ENCODE measurements at places on chromosomes 12 and 14.

DNA sequence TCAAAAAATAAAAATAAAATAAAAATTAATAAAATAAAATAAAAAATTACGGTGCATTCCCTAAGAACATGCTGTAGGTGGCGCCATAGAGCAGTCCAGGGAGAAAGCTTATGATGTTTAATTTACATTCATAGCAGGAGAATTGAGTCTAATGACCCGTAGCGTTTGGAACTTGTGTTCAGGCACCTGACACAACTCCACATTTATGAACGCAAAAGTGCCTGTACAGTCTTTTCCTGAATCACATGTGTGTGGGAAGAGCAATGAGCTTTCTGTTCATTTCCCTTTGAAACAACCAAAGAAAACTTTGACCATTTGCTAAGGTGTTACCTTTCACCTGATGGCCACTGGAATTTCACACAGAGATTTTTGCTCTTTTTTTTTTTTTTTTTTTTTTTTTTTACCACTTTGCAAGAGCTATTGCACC, 60.6 kb upstream of the KCNA1 start:
- no peak for DNase-seq

DNA sequence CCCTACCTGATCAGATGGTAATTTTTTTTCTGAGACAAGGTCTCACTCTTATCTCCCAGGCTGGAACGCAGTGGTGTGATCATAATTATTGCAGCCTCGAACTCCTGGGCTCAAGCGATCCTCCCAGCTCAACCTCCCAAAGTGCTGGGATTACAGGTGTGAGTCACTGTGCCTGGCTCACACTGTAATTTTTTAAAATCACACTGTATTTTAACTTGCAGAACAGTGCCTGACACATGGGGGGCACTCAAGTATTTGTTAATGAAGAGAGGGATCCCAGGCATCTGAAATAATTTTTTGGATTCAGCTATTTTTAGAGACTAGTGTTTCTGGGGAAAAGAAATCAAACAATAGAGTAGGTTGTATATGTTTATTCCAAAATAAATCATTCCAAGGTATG, 21.7 kb downstream of the LIMA1 start:
- DNase-seq = no peak

DNA sequence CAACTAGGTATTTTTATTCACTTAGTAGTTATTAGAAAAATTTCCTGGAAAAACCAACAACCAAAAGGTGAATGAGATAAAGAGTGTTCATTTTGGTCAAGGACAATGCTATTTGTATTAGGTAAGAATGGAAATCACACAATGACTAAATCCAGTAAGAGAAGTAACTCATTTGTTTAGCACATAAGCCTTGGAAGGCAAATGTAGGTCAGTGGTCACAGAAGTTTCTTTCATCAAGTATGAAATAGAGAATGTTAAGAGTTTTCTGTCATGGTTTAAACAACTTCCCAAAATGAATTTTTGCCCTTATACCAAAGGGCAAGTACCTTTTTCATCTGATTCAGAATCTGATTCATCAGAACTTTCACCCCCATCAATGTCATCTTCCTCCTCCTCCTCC, 101.7 kb downstream of the KIF21A start:
- DNase-seq = no peak

- DNase-seq = no peak
These were observed 312.2 kb upstream of the DIO3 start for GRCh38 chr14:101248840-101249675.

GRCh38 chr14:25006961-25007795, 42.8 kb downstream of the STXBP6 start:
- DNase-seq = no peak

DNA sequence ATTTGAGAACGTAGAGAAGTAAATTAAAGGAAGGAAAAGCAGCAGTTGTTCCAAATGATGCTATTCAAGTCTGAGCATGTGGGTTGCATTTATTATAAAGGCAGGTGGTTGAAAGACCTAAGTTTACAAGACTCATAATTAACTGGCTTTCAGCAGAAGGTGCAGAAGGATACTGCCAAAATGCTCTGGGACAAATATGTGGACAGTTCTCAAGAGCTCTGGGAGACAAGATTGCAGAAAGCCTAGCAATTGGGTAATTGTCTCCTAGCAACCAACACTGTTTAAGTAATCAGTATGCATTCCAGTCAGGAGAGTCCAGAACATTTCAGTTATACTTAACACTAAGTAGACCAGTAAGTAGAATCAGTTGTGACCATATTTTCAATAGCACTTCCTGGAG, 131.5 kb downstream of the GPR135 start:
- no peak for DNase-seq

DNA sequence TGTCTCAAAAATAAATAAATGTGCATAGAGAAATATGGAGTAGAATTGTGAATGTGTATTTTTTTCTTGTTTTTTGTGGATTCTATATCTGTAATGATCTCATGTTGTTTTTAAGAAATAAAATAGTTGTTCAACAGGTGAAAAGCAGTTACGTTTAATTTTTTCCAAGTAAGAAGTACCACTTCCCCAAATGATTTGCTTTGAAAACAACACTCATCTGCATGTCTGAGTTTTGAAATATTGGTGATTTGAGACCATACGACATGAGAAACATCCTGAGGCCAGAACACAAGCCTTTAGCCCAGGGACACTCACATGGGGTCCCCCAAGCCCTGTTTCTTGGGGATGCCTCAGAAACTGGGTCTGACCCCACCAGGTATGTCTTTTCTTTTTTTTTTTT, 4.2 kb upstream of the FICD start:
- no peak for DNase-seq

- DNase-seq = no peak
These were observed 604.8 kb upstream of the SEL1L start for GRCh38 chr14:82138431-82138830.

DNA sequence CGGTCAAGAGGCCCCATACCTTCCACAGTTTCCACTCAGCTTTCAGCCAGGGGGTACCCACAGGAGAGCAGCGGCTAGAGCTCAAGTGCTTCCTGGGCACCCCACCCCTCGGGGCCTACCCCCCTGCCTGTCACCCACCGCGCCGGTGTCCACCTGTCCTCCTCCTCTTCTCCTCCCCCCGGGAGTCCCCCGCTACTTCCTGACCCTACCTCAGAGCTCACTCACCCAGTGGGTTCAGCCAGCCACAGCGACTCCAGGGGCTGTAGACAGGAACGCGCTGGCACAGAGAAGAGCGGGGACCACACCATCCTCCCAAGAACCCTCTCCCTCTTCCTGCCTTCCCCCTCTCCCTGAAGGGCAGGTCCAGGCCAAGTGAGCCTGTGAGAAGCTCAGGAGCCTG, 123.0 kb downstream of the ESRRB start:
- DNase-seq = no peak

Data from CD4-positive, alpha-beta T cell (primary cell).